ENCODE measurements at places on chromosomes 6 and 20.

- no peak for DNase-seq
These were observed 29.9 kb downstream of the METTL24 start for GRCh38 chr6:110328259-110328658.

DNA sequence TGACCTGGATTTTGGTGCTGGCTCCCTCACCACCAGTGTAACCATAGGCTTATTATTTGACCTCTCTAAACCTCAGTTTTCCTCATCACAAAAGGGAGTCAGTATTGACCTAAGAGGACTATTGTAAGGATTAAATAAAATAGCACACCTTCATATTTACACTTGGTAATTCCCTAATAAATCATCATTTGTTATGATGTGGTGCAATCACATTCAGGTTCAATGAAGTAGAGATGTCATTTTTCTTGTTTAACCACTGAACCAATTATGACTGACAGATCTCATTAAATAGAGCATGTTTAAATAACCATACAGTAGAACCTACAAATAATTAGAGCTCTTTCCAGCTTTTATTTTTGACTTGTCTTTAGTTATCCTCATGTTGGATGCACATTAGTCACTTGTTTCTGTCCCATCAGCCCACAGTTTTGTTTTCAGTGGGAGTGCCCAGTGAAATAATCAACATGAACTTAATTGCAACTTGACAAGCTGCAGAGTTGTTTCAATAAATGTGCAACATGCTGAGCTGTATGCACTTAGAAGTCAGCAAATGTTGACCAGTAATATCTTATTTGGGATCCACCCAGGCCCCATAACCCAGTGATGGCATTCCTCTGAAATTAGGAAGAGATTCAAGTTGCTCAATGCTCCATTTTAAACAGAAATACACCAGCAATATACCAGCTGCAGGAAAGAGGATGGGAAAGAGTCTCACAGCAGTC lies 451.7 kb upstream of the MARCKS start:
- DNase-seq: no peak

DNA sequence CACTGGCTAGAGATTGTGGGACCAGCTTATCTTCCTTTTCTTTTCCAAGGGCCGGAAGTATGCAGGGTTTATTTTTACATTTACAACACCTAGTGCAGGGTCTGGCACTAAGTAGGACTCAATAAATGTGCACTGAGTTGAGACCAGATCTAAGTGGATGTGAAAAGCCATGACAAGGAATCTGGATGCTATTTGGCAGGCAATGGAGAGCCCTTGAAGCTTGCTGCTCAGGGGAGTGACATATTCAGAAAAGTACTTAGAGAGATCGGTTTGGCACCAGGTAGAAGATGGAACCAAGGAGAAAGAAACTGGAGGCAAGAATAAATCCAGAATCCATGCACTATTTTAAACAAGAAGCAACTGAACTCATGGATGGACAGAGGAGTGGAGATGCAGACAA lies 815.8 kb downstream of the MAFB start:
- DNase-seq: no peak

- DNase-seq: no peak
These were observed 323.4 kb downstream of the TAF4 start for GRCh38 chr20:61742097-61742825.

GRCh38 chr20:4795394-4795793 lies 73.7 kb downstream of the PRND start:
- no peak for DNase-seq

DNA sequence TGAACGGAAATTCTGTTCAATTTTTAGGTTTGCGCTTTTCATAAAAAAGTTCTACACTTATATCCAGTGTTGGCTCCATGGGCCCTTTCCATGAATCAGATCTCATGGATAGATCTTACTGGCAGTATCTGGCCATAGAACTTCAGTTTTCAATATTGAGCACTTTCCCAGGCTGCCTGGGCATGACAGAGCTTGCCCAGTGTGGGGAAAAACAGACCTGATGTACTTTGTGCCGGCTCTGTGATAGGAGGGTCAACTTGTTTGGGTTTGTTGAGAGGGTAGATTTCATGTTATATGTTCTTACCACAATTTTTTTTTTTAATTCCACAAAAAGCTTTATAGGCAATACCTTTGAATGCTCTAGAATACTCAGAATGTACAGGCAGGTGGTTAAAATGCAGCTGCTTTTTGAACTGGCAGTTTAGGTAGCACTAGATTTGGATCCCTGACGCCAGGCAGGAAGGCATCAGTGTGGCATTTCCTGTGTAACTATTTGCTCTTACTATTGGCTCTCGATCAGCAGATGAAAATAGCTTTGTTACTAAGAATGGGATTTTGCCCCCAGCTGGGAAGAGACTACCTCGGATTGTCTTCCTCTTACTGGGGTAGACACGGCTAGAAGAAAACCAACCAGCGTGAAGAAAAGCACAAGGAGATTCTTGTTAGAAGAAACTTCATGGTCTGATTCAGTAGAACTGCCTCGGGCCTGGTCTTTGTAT lies 404.9 kb upstream of the SOX4 start:
- DNase-seq: no peak

- DNase-seq: no peak
These were observed 204.5 kb downstream of the ISM1 start for GRCh38 chr20:13425381-13426135.

DNA sequence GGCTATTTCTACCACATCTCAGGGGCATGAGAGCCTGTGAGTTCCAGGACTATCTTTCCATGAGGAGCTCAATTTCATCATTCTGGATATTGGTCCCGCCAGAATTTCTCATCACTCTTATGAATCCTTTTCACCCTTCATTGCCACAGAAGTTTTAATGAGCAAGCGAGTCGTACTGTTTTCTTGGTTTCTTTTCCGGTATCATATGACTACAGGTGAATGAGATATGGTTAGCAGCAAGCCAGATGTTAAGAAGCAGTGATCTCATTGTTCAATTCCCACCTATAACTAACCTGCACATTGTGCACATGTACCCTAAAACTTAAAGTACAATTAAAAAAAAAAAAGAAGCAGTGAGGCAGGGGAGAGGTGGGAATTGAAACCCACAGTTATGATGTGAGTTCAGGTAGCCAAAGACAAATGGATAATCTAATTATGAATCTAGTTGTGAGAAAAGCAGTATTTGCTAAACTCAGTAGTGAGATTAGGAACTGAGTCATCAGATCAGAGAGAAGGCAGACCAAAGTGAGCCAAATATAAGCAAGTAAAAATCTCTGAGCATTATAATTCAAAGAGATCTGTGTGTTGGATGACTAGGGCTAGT lies 78.0 kb upstream of the ELOVL5 start:
- no peak for DNase-seq

Data from cerebellum (tissue), 4 donors.